ENCODE measurements at places on chromosomes 2 and 18.

GRCh38 chr2:239418918-239419317, 18.1 kb upstream of the HDAC4 start:
- DNase-seq = no peak

DNA sequence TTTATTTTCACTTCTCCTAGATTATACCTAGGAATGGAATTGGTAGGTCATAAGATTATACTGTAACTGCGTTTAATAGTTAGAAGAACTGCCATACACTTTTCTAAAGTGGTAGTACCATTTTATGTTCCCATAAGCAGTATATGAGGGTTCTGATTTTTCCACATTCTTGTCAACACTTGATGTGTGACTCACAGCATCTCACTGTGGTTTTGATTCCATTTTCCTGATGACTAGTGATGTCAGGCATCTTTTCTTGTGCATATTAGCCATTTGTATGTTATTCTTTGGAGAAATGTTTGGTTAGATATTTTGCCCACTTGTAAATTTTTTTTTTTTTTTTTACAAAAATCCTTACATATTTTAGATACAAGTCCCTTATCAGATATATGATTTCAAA, 2.3 kb downstream of the DCAF17 start:
- DNase-seq = no peak

DNA sequence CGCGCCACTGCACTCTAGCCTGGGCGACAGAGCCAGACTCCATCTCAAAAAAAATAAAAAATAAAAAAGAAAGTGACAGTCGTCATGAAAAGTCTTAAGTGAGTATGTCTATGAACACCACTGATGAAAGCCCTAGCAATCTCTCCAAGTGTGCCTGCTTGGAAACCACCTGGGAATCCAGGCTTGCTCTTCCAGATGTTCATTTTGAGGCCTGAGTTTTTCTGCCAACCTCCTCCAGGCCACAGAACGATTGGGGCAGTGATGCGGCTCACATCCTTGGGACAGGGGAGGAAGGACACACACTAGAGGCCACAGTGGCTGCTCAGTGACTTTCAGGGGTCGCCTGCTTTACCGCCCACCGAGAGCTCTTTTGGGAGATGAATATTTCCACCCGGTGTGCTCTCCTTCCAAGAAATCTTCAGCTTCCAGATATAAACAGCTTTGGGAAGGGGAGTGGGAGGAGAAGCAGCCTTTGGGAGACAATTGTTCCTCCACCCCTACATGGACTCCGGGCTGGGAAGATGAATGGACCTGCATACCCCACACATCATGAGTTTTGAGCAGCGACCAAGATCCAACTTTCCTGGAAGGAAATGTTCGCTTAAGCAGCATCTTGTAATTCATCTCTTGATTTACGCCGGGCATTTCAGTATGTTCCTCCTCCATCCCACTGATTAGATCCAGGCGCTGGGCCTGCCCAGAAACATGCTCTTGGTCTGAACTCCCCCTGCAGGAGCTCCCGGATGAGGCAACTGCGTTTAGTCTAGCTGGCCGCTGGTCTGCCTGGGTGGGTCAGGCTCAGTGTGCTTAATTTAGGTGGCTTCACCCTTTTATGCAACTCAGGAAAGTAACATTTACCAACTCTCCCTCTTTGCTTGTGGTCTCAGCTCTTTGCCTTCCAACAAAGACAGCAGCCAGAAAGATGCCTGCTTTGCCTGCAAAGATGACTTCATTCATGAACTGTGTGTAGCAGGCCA, 6.2 kb upstream of the ARMC9 start:
- DNase-seq = no peak

DNA sequence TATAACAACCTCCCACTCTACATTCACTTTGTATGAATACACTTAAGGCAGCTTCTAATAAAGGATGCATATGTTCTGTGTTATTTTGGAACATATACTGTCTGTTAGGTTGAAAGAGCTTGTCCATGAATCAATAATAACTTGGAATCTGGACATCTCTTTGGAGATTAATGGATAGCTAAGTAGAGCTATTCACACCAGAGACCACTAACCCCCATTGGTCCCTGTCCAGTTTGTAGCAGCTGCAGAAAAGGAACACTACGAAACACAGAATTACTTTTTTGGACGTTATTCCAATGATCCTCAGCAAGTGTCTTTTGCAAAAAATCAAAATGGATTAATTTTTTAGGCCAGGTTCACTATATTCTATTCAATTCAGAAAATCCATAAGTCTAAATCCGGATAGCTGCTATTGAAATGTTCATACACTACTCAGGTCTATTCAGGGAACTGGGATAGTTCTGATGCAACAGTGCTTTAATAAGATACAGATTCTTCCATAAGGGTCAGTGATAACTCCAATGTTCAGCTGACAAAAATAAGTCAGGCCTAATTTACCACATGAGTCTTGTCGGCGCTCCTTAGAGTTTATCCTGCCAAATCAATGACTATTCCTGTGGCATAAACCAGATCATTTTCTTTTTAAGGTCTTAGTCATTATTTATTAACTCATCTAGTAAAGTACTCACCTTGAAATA, 44.2 kb downstream of the NRXN1 start:
- DNase-seq = no peak

DNA sequence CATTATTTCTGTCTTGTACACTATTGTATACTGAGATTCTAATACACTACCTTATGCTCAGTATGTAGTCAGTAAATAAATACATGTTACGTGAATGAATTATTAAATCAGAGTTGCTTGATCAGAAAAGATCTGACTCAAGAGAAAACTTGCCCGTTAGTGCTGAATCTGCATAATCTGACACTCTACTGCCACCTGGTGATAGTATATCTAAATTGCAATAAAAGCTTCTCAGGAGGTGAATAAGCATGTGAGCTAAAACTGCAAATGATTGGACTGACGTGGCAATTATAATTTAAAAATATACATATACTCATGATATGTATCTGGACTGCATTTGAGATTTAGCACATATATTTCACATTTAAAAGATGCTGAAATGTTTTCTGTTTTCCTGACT, 70.4 kb downstream of the KIAA1328 start:
- DNase-seq = peak; percentile 39
